Brain pericyte (primary cell): ENCODE measurements at places on chromosomes 5 and 9.

- DNase-seq: no peak
Measured at GRCh38 chr9:27426511-27427271, 97.4 kb upstream of the IFNK start.

DNA sequence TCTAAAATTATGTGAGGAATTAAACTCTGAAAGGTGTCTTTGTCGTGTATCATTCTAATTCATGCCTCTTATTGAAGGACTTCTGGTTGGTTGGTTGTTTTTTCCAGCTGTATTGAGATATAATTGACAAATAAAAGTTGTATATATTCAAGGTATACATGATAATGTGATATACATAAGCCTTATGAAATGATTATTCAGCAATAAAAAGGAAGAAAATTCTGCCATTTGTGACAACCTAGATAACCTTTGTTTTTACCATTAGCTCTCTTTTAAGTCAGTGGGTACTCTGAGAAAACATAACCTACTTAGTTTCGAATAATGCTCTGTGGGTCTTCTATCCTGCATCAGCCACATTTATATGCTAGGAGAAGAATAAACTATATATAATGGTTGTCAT is 89.6 kb downstream of the RAB3C start:
- DNase-seq: no peak

- no peak for DNase-seq
Measured at GRCh38 chr9:115012486-115012885, 82.1 kb upstream of the TNFSF8 start.

- DNase-seq: no peak
Measured at GRCh38 chr9:70006306-70006705, 37.3 kb upstream of the MAMDC2 start.

DNA sequence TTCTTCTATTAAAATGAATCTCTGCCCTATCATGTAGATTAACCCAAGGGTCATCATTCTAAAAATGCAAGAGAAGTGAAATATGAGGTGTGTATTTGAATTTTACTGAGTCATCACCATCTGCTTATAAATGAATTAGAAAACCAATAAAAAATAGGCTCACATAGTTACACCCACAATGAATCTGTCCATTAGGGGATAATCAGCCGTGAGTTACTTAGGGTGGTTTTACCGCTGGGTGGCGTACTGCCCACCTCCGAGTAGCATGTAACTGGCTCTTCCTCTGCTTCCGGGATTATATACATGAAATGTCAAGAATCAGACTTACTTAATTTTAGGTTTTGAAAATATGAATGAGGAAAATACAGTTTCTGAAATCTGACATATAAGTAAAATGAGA is 332.9 kb upstream of the CCNG1 start:
- DNase-seq: no peak

GRCh38 chr5:80250801-80251200 is 5.0 kb downstream of the SERINC5 start:
- no peak for DNase-seq

GRCh38 chr9:108150736-108151586 is 661.4 kb upstream of the KLF4 start:
- DNase-seq: no peak

- DNase-seq: no peak
Measured at GRCh38 chr5:100855937-100856430, 47.1 kb downstream of the ST8SIA4 start.

GRCh38 chr9:136138566-136138965 is 19.9 kb upstream of the TMEM250 start:
- DNase-seq: no peak

GRCh38 chr5:175464074-175464941 is 14.1 kb upstream of the SFXN1 start:
- no peak for DNase-seq

DNA sequence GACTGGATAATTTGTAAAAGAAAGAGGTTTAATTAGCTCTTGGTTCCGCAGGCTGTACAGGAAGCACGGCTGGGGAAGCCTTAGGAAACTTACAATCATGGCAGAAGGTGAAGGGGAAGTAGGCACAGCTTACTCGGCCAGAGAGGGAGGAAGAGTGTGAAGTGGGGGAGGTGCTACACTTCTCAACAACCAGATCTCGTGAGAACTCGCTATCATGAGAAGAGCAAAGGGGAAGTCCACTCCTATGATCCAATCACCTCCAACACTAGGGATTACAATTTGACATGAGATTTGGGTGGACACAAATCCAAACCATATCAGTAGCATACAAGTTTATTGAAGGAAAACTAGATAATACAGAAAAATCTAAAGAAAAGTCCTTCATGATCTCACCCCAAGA is 39.9 kb downstream of the NEURL1B start:
- DNase-seq: no peak

DNA sequence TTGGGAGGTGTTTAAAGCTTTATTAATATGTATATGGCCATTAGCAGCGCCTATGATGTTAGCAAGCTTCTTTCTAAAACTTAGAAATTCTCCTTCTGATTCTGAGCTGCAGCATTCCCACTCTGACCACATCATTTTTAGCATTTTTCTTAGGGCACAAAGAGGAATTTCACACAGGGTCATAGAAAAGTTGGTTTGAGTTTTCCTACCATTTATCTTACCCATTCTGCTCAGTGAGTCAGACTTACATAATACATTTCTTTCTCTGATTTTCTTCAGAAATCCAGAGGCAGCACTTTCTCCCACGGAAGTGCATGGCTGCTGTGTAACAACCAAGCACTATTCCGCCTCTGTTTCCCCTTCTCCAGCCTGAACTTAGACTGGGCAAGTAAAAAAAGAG is 246.6 kb downstream of the ARL15 start:
- DNase-seq: no peak

DNA sequence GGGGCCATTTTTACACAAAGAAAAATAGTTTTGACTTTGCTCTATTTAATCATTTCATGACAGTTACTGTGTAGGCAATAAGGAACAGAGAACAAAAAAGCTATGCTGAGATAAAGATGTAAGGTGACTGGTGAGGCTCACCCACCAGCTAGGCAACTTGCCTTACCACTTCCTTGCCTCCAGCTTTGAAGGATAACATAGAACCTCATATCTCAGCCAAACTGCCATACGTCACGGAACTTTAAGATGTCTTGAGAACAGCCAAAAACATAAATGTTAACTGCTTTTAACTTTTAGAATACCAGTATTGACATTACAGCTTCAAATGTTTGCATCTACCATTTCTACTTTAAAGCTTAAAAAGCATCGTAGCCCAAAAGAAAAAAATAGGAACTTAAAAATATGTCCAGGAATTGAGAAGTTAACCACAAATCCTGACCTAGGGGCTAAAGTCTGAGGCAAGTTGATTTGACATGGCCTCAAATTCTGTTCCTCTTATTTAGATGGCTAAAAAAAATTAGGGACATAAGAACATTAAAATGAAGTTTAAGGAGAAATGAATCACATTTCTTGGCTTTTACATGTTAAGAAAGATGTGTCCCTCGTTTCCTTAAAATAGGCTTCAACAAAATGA is 7.7 kb upstream of the GCNT4 start:
- DNase-seq: no peak

GRCh38 chr9:1254071-1254470 is 203.9 kb downstream of the DMRT2 start:
- no peak for DNase-seq

DNA sequence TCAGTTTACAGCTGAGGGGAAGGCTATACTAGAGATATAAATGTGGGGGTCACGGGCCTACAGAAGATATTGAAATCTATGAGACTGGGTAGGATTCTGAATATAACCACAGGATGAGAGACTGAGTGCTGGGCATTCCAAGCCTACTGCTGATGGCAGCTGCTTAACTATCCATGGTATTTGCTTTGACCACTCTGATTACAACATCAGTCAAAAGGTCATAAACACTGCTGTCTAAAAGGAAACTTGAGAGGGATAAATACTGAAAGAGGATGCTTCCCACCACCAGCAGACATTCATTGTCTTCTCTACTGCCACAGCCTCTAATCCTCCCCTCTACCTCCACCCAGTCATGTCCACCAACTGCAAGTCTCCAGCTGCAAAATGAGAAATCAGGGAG is 3.8 kb downstream of the ZNF622 start:
- no peak for DNase-seq

- no peak for DNase-seq
Measured at GRCh38 chr9:2662496-2662895, 40.9 kb downstream of the VLDLR start.

DNA sequence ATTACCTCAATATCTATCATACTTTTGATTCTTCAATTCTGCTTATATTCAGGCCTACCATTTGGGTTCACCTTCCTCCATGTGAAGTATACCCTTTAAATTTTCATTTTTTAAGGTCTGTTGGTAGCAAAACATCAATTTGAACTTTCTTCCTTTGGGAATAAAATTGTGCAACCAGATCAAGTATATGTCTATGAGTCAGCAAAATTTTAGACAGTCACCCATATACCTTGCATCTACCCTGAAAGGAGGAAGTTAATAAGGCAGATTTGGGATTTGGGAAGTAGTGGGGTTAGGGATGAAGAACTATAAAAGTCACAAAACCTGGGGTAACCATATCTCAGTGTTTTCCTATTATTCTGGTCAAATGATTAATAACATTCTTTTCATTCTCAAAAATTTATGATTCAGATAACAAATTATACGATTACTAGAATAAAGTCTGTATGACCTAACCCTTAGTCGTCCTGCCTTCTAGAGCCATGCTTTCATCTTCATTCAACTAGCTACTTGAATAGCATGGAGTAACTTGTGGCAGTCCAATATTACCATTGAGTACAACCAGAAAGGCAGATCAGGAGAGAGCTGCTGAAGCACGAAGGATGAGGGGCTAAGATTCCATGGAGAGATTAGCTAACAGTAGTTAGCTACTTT is 2.8 kb upstream of the IL33 start:
- DNase-seq: no peak

DNA sequence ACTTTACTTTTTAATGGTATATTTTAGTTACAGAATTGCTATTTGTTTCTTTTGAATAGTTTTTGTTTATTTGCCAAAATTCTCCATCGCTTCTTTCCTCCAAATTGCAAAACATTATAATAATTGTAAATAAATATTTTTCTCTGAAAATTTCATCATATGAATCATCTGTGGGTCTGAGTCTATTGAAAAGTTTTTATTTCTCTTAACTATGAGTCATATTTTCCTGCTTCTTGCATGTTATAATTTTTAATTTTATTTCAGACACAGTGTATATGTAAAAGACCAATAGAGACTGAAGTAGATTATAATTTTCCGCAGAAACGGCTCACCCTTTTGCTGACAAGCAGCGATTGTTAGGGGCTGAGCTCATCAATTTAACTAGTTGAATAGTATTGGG is 279.1 kb upstream of the IL12B start:
- no peak for DNase-seq

GRCh38 chr5:57632937-57633336 is 150.3 kb upstream of the ACTBL2 start:
- DNase-seq: no peak
